ENCODE measurements at places on chromosomes 16 and 17. TPM values are rescaled to one million over a fixed set of nuclear protein-coding genes. Genes with fewer than 3 reads are reported as not detected.

GRCh38 chr16:21666772-21667171 lies 3.0 kb downstream of the OTOA start:
- no peaks in the 10 kb centered on the region for H3K36me3 ChIP-seq
- peak overlapping the region; percentile 28 for H3K27ac ChIP-seq
- no peak overlapping the region for H3K4me3 ChIP-seq
- DNase-seq: peak; percentile 26
- no peaks in the 10 kb centered on the region for H3K27me3 ChIP-seq

DNA sequence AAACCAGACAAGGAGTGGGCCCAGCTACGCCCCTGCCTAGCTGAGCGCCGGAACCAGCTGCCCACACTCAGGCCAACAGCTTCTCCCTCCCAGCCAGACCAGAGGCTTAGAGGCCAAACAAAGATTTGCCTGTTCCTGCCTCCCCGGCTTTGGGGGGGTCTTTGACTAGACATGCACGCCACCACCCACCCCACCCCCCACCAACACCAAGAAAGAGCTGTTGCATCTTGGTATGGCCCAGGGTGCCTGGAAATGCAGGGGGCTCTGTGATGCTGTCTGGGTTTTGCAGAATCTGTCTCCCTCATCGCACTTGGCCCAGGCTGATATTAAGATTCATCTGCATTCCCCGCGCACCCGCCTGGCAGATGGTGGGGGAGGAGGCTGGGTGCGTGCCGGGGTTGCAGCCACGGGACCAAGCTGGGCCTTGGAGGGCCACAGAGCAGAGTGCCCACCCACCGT lies 1.3 kb upstream of the NXPH3 start:
- no peaks in the 10 kb centered on the region for H3K4me1 ChIP-seq
- peaks cover 14% of the 10 kb centered on the region for H3K27me3 ChIP-seq
- no peak for DNase-seq
- H3K36me3 ChIP-seq: no peaks in the 10 kb centered on the region
- no peak overlapping the region for H3K4me3 ChIP-seq

DNA sequence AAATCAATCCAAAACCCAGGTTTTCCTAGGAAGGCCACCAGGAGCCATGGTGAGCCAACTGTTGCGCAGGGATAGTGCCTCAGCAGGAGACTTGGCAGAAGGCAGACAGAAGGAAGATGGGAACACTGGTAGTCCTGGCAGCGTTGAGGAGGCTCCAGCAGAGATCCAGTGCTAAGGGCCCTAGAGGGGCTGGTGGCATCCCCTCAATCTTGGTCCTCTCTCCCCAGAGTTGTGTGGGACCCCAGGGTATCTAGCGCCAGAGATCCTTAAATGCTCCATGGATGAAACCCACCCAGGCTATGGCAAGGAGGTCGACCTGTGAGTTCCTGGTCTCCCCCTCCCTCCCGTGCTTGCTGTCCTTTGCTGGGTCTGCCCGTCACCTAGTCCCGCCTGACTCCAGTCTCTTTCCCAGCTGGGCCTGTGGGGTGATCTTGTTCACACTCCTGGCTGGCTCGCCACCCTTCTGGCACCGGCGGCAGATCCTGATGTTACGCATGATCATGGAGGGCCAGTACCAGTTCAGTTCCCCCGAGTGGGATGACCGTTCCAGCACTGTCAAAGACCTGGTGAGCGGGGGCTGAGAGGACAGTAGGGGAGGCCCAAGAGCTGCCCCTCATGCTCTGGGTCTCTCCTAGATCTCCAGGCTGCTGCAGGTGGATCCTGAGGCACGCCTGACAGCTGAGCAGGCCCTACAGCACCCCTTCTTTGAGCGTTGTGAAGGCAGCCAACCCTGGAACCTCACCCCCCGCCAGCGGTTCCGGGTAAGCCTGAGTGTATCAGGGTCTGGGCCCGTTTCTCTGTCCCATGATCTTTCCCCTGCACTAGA lies 5.7 kb downstream of the CFAP119 start:
- DNase-seq: no peak
- no peak overlapping the region for H3K27ac ChIP-seq
- H3K27me3 ChIP-seq: no peaks in the 10 kb centered on the region
- no peak overlapping the region for H3K4me3 ChIP-seq
- 0 out of 2 replicates have a peak, but pooled peaks cover 2% of the 10 kb centered on the region for H3K4me1 ChIP-seq

- no peak overlapping the region for H3K27ac ChIP-seq
- H3K4me1 ChIP-seq: peaks cover 2% of the 10 kb centered on the region
- DNase-seq: no peak
- peaks cover 9% of the 10 kb centered on the region for H3K27me3 ChIP-seq
These were observed 3.4 kb upstream of the PDZD9 start for GRCh38 chr16:22004341-22004740.

- H3K36me3 ChIP-seq: peaks cover 15% of the 10 kb centered on the region
- no peaks in the 10 kb centered on the region for H3K27me3 ChIP-seq
- H3K27ac ChIP-seq: no peak overlapping the region
- no peaks in the 10 kb centered on the region for H3K4me1 ChIP-seq
These were observed 842 bp downstream of the MRPL10 start for GRCh38 chr17:47830396-47831002.

DNAJA2 gene
- total RNA-seq: 86.4 TPM

DNA sequence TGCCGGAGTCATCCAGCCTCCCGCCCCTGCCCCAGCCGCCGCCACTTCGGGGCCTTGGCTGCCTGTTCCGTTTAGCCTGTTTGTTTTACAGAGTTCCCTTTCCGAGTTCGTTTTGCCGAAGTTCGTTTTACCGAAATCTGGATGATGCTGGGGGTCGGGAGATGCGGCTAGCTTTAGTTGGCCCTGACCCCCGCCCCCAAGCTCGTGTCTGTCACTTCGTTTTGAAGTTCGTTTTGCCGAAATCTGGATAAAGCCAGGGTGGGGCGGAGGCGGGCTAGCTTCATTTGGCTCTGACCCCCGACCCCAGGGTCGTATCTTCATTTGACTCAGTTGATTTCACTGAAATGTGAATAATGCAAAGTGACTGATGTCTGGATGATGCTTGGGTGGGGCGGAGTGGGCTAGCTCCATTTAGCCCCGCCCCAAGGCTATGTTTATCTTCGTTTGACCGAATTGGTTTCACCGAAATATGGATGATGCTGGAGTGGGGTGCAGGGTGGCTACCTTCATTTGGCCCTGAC lies 591 bp downstream of the PSMD7 start:
- H3K27ac ChIP-seq: peak overlapping the region; percentile 85
- no peaks in the 10 kb centered on the region for H3K4me1 ChIP-seq
- peaks cover 26% of the 10 kb centered on the region for H3K36me3 ChIP-seq
- peak; percentile 7 for DNase-seq

GRCh38 chr17:39750131-39751015 lies 12.6 kb downstream of the GRB7 start:
- no peaks in the 10 kb centered on the region for H3K36me3 ChIP-seq
- H3K4me3 ChIP-seq: no peak overlapping the region
- no peak overlapping the region for H3K27ac ChIP-seq

OR3A1 gene
- total RNA-seq: not detected

DNA sequence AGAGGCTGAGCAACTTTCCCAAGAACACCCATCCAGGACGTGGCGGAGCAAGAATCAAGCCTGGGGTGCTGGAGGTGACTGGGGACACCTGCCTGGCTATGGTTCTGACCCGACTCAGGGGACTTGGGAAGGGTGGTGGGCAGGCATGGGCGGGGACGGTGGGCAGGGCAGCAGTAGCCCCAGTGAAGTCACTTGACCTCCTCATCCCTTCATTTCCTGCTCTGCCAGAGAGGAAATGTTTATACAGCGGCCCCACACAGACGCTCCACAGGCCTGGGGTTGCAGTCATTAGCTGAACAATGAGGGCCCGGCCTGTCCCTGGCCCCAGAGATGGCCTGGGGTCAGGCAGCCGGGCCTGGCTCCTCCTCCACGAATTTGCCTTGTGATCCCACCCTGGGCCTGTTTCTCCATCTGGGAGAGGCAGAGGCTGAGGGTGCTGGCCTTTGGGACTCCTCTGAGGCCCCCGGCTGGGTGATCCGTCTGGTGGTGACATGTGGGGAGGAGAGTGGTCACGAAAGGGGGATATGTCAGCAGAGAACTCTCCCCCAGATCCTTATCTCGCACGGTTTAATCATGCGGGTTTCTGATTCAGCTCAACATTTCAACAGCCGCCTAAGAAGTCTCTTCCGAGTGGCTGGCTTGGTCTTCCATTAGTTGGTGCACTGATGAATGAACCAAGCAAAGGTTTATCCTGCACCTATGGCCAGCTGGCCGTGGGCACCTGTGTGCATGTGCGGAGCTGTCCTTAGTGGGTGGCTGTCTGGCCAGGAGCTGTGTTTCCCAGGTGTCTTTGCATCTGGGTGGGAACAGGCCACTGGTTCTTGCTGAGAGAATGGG lies 175.9 kb downstream of the IRF8 start:
- peak; percentile 58 for DNase-seq
- H3K4me1 ChIP-seq: peaks cover 25% of the 10 kb centered on the region
- H3K4me3 ChIP-seq: no peak overlapping the region
- no peaks in the 10 kb centered on the region for H3K36me3 ChIP-seq
- no peaks in the 10 kb centered on the region for H3K27me3 ChIP-seq

- H3K4me3 ChIP-seq: no peak overlapping the region
- peaks cover 4% of the 10 kb centered on the region for H3K4me1 ChIP-seq
- no peaks in the 10 kb centered on the region for H3K36me3 ChIP-seq
- no peak overlapping the region for H3K27ac ChIP-seq
These were observed 71.9 kb downstream of the ABR start for GRCh38 chr17:1107777-1108477.

DNA sequence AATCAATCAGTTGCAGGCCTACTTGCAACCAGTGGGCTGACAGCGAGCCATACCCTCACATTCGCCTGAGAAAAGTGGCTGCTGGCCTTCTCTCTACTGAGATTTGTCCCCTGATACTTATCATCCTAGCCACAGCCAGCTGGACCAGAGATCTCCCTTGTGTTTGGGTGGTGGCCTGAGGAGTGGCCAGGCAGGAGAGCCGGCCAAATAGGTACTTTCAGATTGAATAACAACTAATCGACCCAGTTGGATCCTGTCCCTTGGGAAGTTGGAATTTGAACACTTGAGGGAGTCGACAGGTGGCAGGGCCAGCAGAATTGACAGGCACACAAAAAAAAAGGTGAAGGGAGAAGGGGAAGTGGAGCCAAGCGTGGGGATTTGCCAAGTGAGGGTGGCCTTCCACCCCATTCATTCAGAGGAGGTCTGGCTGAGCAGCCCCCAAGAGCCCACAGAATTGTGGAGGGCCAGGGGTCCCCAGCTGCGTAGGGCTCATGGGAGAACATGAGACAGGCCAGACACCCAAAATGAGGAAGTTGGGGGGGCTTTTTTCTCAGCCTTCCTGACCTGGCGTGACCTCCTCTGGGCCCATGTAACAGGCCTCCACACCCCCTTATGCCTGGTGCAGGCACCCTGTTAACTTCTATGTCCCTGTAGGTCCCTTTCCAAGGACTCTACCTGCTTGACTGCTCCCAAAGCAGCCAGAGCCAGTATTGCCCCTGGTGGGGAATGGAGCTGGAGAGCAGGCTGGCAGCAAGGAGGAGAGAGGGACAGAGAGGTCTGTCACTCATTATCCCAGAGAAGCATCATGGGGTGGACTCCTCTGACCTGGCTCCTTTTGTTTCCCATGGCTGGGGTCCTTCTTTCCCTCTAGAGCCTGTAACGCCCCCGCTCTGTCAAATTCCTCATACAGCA lies 2.9 kb upstream of the RANGRF start:
- H3K27ac ChIP-seq: no peak overlapping the region
- DNase-seq: no peak
- no peaks in the 10 kb centered on the region for H3K4me1 ChIP-seq
- no peak overlapping the region for H3K4me3 ChIP-seq
- H3K36me3 ChIP-seq: no peaks in the 10 kb centered on the region
- H3K27me3 ChIP-seq: no peaks in the 10 kb centered on the region

DNA sequence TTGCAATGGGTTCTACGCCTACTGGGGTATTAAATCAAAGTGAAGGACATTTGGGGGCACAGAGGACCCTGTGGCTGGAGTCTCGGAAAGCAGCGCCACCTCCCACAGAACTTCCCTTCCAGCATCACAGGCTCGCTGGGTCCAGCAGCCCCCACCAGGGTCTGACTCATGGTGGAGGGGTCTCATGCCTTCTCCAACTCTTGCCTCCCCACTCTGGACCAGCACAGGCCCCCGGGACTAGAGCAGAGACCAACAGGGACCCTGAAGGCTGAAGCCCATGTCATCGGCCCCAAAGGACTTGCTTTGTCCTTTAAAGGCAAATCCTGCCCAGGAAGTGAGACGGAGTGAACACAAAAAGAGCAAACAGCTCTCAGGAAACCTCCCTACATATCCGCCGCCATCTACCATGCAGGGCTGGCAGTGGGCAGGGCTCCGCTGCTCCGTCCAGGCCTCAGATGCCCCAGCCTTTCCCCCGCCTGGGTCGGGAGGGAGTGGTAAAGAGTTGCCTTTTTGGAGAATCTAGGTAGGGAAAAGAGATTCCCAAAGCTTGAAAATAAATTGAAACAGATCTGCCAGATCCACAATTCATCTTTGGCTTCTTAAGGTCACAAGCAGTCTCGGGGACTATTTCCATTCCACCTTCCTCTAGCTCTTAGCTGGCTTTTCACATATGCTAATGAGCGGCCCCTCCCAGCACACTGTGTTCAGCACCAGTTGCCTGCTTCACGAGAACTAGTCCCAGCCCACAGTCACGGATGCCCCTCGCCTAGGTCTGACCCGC lies 2.1 kb upstream of the GPRC5C start:
- H3K27ac ChIP-seq: no peak overlapping the region
- H3K36me3 ChIP-seq: no peaks in the 10 kb centered on the region
- H3K4me1 ChIP-seq: no peaks in the 10 kb centered on the region
- H3K27me3 ChIP-seq: 0 out of 2 replicates have a peak, but pooled peaks cover 3% of the 10 kb centered on the region

DNA sequence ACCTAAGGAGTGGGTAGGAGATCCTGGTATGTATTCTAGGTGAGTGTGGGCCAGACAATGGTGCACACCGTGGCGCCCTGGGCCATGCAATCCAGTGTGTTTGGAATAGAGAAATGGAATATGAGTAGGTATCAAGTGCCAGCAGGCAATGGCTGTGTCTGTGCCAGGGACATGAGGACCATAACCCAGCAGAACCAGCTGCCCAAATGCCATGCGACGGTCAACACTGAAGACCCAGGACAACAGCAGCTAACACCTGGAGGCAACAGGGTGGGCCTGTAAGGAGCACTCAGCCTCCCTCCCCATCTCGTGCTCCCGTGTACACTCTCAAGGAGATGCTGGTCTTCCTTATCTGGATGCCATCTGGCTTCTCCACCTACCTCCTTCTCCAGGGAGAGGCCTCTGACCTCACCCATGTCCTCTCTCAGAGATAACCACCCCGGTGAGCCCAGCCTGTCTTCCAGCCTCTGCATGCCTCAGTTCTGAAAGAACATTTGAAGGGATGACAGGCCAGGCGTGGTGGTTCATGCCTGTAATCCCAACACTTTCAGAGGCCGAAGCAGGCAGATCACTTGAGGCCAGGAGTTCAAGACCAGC lies 750 bp upstream of the GSDMB start:
- no peaks in the 10 kb centered on the region for H3K36me3 ChIP-seq
- H3K27ac ChIP-seq: no peak overlapping the region
- DNase-seq: no peak
- no peak overlapping the region for H3K4me3 ChIP-seq

All from SJCRH30 (cell line).